Bronchial smooth muscle cell (primary cell): ENCODE measurements at places on chromosomes 2 and 18. TPM values are rescaled to one million over a fixed set of nuclear protein-coding genes. Genes with fewer than 3 reads are reported as not detected.

KCNK3 gene
- under 0.01 TPM in 1 of 2 replicates, not detected in the other for total RNA-seq

POTEF gene
- total RNA-seq: not detected in 2 replicates

CCDC138 gene
- total RNA-seq: 2.5 and 2.8 TPM in 2 replicates

HOXD9 gene
- total RNA-seq: not detected in 2 replicates

CYP27A1 gene
- 26.2 and 36.0 TPM in 2 replicates for total RNA-seq

REG1B gene
- total RNA-seq: not detected in 2 replicates

CREG2 gene
- 0.26 and 0.32 TPM in 2 replicates for total RNA-seq

SCG2 gene
- 0.09 and 0.63 TPM in 2 replicates for total RNA-seq

TBR1 gene
- total RNA-seq: not detected in 2 replicates
